ENCODE measurements at places on chromosomes 3 and 15.

DNA sequence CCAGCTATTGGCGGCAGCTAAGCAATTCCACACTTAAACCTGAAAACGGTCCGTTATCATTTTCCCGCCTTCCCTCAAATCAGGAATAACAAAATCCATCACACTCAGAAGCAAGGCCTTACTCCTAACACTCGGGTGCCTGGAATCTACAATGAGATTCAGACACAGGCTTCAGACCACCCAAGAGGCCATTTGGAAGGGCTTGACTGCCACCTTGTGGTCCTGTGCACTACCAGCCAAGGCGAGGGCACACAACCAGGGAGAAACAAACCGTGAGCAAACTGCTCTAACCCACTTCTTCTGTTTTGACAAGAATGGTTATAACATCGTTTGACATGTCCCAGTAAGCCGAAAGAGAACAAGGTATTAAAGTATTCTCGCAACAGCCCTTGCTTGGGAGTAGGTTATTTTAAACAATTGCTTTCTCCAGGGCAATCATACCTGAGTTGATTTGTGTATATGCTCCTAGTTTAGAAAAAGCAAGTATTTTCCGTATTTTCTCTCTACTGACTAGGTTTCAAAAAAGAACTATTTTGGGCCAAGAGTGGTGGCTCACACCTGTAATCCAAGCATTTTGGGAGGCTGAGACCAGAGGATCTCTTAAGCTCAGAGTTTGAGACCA, 40.1 kb upstream of the TAFA4 start:
- DNase-seq, result peak; percentile 85

DNA sequence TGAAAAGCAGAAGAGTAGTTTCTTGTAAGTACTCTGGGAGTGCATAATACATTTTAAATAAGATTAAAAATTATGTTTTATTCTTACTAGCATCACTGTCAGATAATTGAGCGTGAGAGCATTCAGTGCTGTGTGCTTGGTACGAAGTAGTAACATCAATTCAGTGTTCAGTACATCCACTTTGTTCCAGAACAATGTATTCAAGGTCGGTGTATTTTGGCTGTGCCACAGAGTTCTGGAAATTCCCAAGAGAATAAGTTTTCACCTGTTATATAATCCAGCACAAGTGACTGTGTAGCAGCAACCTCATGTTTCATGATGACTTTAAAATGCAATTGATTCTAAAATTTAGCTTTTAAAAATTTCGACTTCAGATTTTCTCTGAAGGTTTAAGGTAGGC, 130.6 kb downstream of the IGF1R start:
- DNase-seq, result no peak

DNA sequence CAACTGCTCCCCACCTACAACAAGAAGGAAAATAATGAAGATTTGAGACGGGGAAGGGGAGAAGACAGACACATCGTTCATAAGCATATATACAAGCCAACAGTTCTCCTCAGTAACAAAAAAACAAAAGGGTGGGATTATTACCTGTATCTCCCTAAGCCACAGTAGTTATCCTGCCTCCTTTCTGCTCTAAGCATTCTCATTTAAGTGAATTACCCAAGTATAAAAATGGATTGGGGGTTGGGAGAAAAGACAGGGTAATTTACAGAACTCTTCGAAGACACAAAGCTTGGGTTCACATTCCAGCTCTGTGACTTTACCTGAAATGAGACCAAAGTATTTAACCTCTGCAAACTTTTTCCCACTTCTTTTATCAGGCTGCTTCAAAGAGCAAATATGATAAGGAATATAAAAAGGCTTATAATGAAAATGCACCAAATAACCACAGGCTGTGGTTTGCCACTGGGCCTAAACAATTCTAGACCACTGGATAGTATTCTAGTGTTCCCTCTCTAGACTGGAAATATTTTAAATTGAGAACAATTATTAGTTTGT, 64.4 kb downstream of the UACA start:
- no peak for DNase-seq

DNA sequence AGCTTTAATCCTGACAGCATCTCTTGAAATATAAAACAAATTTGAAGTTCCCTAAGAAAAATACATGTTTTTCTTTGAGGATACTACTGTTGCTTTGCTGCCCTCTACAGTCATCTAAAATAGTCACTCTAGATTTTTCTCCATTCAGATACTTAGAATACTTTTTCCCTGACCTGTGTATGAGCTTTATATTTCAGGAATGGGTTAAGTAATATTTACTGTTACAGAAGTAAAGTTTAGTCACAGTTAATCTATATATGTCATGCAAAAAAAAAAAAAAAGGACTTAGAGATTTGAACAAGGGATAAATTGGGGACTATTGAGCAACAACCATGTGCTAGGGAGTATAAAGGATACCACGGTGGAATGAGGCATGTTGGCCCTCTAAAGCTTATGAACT, 8.8 kb downstream of the NECTIN3 start:
- DNase-seq, result no peak

DNA sequence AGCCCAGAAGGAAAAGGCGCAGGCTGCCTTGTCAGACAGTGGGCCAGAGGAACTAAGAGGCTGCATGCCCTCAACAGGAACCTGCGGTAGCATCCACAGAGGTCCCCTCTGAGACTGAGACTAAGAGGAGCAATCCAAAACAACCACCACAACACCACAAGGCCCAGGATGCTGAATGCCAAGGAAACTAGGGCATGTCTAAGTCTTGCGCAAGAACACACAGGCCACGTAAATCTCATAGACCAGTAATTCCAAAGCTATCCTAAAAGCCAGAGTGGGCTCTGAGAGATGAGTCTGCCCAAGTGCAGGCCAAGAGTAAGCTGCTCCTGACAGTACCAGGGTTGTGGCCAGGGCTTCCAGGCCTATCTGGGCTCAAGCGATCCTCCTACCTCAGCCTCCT, 12.9 kb downstream of the MON1A start:
- DNase-seq, result no peak

DNA sequence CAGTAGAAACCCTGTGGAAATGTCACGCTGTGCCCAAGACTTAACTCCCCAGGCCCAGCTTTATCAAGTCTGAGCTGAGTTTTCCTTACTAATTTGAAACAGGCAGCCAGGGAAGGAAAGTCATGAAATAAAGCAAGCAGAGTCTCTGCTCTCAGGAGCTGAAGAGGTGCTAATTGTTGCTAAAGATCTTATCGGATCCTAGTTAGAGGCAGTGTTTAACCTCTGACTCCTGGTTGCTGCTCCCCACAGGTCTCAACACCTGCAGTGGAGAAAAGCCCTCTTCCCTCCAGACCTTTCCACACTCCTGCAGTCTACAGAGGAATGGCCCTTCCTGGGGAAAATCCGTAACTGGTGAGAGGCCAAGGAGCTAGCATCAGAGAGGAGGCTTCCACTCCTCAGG, 628.2 kb downstream of the NTRK3 start:
- DNase-seq, result no peak

- DNase-seq, result no peak
Observed at GRCh38 chr3:42680271-42680670, 5.1 kb upstream of the KLHL40 start.

GRCh38 chr3:31978553-31978952, 2.5 kb downstream of the OSBPL10 start:
- DNase-seq, result no peak

DNA sequence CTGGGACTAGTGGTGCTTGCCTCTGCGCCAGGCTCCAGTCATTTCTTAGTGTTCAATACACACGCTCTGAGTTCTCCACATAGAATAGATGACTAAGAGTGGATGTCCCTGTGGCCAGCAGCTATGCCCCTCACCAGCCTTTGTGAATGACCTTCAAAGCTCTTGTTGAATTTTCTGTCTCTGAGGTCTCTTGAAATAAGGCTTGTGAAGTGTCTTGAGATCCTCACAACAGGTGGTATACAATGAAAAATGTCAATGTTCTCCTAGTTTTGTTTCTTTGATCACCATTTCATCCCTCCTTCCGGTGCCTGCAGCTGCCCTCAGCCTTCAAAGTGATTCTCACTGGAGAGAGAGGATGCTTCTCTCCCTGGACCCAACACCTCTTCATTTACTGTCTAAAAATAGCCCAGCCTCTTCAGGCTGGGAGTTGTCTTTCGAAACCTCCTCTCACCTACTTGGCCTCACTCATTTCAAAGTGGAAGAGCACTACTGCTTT, 5.4 kb downstream of the MAPKBP1 start:
- DNase-seq, result no peak

- peak; percentile 70 for DNase-seq
Observed at GRCh38 chr3:193775421-193776077, 182.5 kb downstream of the OPA1 start.

DNA sequence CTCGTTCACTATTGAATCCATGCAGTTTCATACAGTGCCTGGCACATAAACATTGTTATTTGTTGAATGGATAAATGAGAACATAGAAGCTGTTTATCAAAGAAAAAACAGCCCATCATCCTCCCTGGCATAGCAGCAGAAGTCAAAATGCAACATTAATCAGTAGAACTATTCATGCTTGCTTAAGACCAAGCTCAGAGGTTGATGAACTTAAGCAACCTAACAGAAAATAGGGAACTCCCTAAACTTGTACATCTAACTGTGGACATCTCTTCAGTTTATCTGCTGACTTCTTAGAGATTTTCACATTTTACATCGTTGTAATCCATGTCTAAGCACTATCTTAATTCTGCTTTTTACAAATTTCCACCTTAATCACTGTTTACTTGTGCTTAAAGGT, 29.2 kb downstream of the SENP8 start:
- DNase-seq, result no peak

DNA sequence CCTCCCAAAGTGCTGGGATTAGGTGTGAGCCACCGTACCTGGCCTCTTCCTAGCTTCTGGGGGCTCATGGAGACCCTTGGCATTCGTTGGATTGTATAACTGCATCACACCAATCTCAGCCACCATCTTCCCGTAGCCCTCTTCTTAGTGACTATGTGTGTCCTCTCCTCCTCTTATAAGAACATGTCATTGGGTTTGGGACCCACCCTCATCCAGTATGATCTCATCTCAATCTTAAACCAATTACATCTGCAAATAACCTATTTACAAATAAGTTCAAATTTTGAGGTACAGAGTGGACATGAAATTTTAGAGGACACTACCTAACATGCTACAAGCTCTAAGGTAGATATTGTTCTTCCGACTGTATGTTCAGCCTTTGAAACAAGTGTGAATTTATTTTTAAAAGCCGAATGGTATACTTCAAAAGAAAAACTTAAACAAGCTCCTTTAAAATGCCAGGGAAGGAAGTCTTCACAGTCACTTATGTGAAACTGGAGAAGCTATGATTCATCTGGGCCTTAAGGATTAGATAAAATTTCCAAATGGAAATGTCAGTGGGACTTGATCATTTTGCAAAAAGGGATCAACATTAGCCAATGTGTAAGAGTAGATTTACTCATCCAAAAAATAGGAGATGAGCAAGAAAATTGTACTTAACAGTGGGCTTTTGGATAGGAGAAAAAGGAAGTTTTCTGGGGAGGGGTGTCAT, 225.7 kb downstream of the MEX3B start:
- DNase-seq, result no peak

GRCh38 chr3:99808163-99808794, 9.4 kb upstream of the CMSS1 start:
- DNase-seq, result peak; percentile 73

GRCh38 chr3:168081171-168081771, 14.5 kb downstream of the GOLIM4 start:
- no peak for DNase-seq

DNA sequence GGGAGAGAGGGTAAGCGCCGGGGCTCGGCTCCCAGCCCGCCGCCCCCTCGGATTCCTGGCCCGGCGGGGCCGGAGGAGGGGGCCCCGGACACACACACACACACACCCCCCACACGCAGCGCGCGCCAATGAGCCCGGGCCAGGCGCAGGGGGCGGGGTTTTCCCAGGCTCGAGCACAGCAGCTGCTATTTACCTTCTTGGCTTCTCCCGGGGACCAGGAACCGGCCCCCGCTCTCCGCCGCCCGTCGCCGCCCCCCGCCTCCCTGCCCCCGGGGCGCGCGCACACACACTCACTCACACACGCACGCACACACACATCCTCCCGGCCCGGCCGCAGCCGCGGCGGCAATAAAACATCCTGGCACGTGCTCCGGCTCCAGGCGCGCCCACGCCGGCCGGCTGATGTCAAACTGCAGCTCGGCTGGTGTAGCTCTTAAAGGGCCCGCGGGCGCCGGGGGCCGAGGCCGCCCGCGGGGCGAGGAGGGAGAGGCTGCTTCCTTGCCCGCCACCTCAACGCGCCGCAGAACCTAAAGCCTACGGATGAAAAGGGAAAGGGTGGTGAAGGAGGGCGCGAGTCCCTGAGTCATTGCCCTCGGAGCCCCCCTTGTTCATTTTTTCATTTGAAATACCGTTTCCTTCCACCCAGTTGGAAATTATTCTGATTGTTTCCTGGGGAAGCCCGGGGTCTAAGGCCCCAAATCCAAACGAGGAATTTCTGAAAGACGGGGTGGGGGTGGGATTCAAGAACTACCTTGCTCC, 1.0 kb upstream of the HES1 start:
- DNase-seq, result peak; percentile 83

GRCh38 chr3:48623851-48624547, 2.4 kb upstream of the TMEM89 start:
- DNase-seq, result no peak

DNA sequence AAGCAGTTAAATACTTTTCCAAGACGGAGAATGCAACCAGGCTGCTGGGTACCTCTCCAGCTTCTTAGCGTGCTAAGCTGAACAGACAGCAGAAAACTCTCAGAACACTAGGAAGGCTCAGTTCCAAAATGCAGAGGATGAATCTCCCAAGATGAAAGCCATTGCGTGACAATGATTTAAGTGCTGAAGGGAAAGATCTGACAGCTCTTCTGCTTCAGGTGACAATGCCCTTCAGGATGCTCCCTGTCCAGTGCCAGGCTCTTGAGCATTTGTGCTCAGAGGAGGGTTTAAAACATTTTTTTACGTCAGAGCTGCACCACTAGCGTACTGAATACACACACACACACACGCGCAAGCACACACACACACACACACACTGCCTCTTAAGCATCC, 26.3 kb downstream of the ARHGEF3 start:
- no peak for DNase-seq

- DNase-seq, result no peak
Observed at GRCh38 chr3:132253262-132253878, 63.8 kb upstream of the ACP3 start.

- DNase-seq, result no peak
Observed at GRCh38 chr3:30471066-30471465, 135.3 kb upstream of the TGFBR2 start.

GRCh38 chr3:98038876-98039275, 3.8 kb upstream of the GABRR3 start:
- DNase-seq, result no peak

DNA sequence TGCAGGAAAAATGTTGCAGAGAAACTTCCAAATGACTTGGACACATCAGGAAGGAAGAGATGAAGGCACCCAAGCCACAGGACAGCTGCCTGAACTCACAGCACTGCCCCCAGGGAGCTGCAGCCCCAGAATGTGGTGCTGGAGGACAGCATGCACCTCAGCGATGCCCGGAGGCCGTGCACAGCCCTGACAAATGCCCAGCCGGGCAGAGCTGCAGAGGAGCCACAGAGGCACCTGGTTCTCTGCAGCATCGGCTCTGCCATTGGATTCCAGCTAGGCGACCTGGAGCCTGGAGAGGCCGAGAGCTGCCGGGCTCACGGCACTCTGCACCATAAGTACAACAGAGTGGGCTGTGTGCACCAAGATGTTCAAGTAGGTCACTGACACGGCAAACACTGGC, 97.5 kb downstream of the OCA2 start:
- DNase-seq, result no peak

All from H1 (cell line).